ENCODE measurements at places on chromosomes 3 and 15.

- no peak for DNase-seq
Observed at GRCh38 chr15:100095541-100096247, 246.1 kb downstream of the ADAMTS17 start.

DNA sequence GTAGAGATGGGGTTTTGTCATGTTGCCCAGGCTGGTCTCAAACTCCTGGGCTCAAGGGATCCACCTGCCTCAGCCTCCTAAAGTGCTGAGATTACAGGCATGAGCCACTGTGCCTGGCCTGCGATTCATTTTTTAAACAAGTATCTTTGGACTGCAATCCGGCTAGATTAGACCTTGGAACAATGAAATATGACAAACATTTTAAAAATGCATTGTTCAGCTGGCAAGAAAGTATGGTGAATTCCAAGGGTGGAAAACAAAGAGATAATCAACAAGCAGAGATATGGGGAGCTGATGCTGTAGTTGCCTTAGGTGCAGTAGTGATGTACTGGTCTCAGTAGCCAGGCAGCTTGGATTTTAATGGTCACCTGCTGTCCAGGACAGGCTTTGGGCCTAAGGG is 95.8 kb upstream of the GOLGA8J start:
- DNase-seq, result no peak

DNA sequence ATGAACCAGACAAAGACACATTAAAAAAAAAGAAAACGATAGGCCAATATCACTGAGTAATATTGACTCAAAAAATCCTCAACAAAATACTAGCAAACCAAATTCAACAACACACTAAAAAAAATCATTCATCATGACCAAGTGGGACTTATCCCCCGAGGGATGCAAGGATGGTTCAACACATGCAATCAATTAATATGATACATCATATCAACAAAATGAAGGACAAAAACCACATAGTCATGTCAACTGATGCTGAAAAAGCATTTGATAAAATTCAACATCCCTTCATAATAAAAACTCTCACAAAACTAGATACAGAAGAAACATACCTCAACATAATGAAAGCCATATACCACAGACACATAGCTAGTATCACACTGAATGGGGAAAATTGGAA is 41.8 kb upstream of the ANKRD28 start:
- DNase-seq, result no peak

DNA sequence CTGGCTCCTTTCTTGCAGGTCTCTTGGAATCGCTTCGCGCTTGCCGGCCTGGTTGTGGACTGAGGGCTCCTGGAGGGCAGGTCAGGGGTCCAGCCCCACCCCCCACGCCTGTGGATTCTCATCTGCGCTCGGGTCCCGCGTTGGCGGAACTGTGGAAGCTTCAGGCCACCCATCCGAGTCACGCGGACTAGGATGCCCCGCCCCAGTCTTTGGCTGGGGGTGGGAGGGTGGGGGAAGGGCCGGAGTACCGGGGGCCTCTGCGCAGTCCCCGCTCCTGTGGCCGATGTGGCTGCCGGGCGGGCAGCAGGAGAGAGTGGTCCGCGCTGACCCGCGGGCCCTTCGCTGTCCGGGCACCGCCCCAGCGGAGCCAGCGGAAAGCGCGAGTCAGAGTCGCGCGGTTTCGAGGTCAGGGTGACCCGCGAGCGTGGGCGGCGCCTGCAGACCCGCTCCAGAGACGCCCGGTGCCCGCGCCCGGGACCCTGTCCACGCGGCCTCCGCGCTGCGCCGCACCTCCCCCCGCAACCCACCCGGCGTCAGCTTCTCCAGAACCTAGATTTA is 114.2 kb downstream of the KLF13 start:
- DNase-seq, result no peak

- no peak for DNase-seq
Observed at GRCh38 chr3:141087076-141087777, 36.1 kb downstream of the SPSB4 start.

DNA sequence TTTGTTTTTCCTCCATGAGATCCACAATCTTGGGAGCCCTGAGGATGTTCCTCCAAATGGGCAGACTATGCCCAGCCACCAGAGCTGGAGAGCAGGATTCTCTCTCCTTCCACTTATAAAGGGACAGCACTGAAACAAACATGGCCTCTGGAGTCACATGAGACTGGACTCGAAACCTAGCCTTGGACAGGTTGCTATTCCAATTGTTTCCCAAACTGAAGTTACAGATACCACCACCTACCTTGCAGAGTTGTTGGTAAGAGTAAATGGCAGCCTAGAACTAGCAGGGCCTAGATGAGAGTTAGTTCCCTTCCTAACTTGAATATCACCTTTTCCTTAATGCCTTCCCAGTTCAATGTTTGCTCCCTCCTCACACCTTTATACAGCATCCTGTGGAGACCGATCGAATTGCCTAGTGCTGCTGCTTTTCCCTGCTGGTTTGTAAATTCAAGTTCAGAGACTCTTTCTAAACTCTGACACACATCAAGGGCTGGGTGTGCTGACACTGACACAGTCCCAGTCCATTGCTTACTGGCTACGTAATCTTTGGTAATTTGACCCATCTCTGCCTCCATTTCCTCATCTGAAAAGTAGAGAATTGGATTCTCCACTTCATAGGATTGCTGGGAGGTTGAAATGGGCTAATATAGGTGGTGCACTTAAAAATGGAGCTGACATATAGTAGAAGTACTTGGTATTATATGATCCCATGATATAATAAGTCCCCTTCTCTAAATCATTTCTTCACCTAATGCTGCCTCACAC is 2.6 kb downstream of the IMP3 start:
- DNase-seq, result no peak
